ENCODE measurements at places on chromosomes 5 and 9. TPM values are rescaled to one million over a fixed set of nuclear protein-coding genes. Genes with fewer than 3 reads are reported as not detected.

Gene SPINK13
- total RNA-seq = 1.8 TPM

Gene ALG2
- total RNA-seq = 46.7 TPM

Gene AQP7
- 0.25 TPM for total RNA-seq

Gene FBN2
- 24.5 TPM for total RNA-seq

Gene PCDHA3
- 0.17 TPM for total RNA-seq

Gene SLC6A3
- total RNA-seq = not detected

Gene PDGFRB
- 0.52 TPM for total RNA-seq

Gene CCNI2
- 1.1 TPM for total RNA-seq

Gene PAPPA
- 2.5 TPM for total RNA-seq

Gene GABRP
- total RNA-seq = 0.35 TPM
